ENCODE measurements at places on chromosomes 2 and 18.

GRCh38 chr18:38644875-38645641 is 1079.5 kb upstream of the CELF4 start:
- DNase-seq, result no peak

GRCh38 chr2:55877087-55877436 is 46.5 kb downstream of the EFEMP1 start:
- DNase-seq, result no peak

DNA sequence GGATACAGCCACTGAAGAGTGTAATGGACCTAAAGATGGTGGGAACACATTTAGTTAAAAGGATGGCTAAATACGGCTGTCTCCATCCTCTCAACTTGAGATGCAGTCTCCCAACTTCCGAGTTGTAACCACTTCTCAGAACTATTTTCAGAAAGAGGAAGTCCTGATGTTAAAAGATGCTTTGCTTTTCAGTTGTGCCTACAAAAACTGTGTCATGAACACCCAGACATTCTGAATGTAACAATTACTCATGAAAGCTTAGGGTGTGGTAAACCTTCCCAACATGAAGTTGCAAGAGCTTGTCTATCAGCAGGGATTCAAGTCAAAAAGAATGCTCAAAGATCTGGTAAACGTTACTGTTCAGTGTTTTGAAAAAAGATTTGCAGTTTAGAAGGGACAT is 147.9 kb downstream of the DOCK10 start:
- DNase-seq, result no peak

DNA sequence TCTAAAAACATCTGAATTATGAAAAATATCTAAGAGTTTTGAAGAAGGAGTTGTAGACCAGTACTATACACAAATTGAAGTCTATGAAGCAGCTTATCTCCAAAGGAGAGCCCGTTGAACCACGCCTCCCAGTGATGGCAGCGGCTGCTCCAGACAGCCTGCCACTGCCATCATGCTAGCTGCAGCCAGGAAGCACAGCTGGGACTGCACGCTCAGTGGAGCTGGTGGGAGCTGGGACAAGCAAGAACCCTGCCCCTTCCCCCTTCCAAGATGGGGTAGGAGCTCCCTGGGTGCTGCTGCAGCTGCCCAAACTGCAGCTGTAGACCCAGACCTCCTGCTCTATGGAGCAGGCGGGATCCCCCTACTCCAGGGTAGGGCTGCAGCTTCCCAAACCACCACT is 124.7 kb upstream of the SPATS2L start:
- no peak for DNase-seq

- no peak for DNase-seq
Observed at GRCh38 chr2:201320701-201321100, 36.4 kb downstream of the FLACC1 start.

- no peak for DNase-seq
Observed at GRCh38 chr2:172293952-172294351, 133.4 kb upstream of the ITGA6 start.

DNA sequence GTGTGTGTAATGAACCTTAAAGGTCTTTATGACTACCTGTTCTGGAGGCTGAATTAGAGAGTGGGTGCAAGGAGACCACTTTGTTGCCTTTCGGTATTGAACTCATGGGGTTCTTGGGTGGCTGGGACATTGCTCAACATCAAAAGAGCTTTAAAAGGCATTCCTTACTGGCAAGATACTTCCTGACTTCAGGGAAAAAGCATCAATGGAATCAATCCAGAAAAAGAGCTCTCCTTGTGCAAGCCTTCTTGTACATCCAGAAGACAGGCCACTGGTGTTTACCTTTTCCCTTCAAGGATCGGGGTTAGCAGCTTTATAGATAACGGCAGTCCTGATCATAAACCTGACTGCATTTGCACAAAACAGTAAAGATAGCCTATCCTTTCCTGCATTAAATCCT is 9.5 kb downstream of the PNO1 start:
- no peak for DNase-seq

GRCh38 chr2:235347691-235348090 is 146.2 kb upstream of the AGAP1 start:
- DNase-seq, result no peak

DNA sequence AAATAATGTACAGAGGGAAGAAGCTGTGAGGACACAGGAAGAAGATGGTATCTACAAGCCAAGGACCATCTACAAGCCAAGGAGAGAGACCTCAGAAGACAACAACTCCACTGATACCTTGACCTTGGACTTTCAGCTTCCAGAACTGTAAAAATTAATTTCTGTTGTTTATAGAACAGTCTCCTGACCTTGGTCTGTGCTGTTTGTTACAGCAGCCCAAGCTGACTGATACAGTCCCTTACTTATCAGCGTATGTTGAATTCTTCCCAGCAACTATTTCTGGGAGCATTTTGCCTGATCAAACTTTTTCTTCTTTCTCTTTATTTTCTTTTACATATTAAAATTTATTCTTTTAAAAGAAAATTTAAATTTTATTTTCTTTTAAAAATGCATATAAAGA is 47.8 kb upstream of the IGFBP2 start:
- no peak for DNase-seq

GRCh38 chr2:179107737-179108136 is 57.8 kb upstream of the CCDC141 start:
- DNase-seq, result no peak

GRCh38 chr2:129699781-129700573 is 279.5 kb upstream of the RAB6C start:
- DNase-seq, result no peak

- no peak for DNase-seq
Observed at GRCh38 chr18:49017813-49018553, 67.2 kb upstream of the SMAD7 start.

DNA sequence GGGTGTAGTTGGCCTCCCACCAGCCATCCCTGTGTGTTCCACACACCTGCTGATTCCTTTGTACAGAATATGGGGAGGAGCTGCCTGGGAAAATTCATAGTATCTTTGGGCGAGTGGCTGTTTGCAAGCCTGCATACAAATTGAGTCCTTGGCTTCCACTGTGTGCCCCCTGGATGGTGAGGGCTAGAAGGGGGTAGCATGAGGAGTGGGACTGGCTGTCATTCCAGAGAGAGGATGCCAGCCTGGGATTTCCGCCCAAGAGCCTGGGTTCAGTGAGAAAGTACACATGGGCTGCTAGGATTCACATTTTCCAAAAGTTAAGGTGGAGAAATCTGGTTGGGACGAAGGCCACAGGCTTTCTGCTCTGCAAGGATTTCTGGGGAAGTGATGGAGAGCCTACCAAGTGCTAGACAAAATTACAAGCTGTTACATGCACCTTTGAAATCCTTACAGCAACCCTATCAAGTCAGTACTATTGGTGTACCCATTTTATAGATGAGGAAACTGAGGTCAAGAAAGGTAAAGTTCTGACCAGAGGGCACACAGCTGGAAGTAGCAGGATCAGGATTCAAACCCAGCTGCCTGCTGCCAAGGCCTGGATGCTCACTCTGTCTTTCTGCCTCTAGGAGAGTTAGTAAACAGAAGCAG is 606 bp upstream of the TOGARAM2 start:
- no peak for DNase-seq

DNA sequence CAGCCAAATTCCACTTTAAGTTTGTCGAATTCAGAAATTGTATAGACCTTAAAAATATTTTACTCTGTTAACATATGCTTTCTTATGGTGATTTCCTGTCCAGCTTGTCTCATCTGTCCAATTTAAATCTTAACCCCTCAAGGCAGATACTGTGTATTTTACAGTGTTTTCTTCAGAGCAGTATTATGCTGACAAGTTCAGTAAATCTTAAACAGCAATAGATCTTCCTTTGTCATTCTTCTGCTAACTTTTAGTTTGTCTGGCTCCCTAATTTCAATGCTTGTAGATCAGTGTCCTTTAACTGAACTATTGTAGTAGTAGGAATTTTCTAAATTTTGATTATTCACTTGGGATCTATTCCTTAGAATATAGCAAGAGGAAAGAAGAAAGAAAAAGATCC is 52.8 kb upstream of the MEIS1 start:
- DNase-seq, result no peak

DNA sequence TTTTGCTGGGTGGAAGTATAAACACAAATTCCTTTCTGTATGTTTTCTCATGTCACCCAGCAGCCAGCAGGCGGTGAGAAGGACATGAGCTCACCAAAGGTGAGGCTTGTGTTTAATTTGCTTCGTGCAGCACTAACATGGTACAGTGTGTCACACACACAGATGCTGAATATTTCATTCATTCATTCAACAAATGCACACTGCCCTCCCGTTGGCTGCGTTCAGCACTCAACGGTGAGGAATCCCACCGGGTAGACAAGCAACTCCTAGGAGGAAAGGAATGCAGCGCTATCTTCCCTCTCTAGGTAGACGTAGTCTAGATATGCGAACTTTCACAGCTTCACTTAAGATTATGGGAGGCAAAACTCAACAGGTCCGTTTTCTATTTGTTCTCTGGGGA is 85.1 kb downstream of the LONRF2 start:
- DNase-seq, result no peak
